Stimulated activated CD8-positive, alpha-beta memory T cell treated with anti-CD3 and anti-CD28 coated beads, Interleukin-4, amount 100 ng/mL, for 1 hour (primary cell): ENCODE measurements at places on chromosomes 2 and 18.

DNA sequence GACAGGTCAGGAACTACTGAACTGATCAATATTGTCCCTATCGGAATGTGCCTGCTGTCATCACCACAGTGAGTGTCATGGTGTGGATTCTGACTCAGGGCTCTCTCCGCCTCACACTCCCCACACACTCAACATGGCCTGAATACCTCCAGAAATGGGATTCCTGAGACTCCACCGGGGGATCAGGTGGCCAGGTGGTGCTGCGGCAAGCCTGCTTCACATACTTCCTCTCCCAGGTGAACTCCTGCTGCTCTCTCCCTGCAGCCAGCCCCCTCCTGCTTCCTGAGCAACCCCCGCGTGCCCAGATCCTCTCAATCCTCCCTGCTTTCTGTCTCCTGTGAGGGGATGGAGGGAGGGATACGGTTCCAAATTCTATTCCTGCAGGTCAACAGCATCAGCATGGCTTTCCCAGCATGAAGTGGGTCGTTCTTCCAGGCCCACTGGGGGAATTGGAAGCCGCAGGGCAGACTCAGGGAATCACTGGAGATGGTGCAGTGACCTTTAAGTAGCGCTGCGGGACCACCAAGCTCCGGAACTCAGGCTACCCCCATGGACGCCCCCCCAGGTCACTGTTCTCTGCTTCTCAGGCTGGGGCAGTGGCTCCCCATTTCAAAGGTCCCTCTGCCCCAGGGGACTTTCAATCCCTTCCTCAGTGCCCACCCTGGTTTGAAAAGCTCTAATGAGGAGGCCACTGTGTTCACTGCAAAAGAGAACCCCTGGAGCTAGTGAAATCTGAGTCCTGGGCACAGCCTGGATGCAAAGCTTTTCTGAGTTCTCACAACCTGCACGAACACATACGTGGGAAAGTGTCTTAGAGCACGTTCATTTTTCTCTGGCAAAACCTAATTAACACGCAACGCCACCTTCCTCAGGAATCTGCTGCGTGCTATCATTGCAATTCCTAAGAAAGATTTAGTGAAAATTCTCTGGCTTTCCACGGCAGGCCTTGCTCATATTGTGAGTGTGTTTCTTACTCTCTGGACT, 168.4 kb downstream of the ZFP36L2 start:
- DNase-seq = no peak

DNA sequence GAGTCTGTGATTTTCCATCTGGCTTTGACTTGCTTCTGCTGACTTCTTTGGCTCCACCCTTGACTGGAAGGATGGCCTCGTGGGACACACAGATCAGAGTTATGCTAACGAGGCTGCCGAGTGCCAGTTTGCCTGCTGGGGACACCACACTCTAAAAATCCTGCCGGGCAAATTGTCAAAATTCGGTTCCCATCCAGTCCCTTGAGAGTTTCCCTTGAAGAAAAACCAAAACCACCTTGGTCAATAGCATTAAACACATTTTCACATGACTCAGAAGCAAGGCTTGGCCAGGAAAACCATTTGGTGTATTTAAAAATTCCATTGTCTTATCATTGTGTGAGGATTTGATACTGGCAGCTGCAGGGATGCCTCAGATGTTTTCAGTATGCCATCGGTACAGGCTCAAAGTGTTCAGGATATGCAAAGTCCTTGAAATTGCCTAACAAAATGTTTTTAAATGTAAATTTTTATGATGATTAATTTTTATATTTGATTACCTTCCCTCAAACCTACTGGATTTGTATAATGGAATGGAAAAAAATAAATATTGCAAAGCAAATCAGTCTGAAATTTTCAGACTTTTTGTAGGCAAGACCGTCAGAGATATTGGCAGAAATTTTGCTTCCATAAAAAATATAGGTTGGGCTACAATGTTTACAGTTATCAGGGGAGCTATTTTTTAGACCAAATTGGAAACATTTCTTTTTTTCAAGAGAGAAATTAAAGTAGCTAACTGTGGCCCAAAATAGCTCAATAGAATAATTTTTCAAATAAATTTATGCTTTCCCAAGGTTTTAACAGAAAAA, 41.6 kb downstream of the KCNE4 start:
- DNase-seq = no peak

DNA sequence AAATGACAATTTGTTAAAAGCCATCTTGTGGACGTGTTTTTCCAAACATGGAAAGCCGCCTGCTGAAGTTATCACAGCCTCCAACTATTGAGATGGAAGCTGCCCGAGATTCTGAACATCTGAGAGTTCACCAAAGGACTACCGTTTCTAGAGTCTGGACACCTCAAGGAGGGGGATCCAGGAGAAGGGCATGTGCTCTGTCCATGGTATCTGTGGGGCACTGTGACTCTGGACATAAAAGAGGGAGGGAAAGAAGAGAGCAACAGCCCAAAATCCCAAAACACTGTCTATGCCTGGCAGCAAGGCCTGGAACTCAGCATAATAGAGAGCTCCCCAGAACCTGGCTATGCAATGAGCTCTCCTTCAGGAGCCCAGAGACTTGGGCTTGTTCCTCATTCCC, 319.9 kb downstream of the EN1 start:
- no peak for DNase-seq

DNA sequence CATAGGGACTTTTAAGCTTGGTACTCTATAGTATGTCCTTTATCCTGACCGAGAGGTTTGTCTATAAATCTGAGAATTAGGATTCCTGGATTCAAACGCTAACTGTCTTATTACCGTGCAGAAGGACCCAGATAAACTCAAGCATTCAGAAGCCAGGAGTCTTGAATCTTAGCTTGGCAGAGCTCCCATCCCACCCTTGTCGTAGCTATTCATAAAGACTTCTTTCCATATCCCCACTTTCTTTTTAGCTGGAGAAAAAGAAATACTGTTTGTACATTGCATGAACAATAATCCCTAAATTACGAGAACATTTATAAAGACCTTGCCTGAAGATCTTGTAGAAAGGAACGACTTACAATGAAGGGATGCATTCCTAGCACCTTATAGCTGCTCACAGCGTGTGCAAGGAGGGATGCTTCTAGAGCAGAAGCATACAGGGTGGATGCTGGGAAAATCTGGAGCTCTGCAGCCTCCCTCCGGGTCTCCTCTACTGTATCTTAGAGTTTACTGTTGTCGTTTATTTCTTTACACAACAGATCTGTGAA, 13.6 kb downstream of the EFR3B start:
- no peak for DNase-seq

GRCh38 chr18:78596794-78597345, 382.7 kb upstream of the SALL3 start:
- no peak for DNase-seq

GRCh38 chr2:13917958-13918357, 714.6 kb upstream of the LRATD1 start:
- no peak for DNase-seq

DNA sequence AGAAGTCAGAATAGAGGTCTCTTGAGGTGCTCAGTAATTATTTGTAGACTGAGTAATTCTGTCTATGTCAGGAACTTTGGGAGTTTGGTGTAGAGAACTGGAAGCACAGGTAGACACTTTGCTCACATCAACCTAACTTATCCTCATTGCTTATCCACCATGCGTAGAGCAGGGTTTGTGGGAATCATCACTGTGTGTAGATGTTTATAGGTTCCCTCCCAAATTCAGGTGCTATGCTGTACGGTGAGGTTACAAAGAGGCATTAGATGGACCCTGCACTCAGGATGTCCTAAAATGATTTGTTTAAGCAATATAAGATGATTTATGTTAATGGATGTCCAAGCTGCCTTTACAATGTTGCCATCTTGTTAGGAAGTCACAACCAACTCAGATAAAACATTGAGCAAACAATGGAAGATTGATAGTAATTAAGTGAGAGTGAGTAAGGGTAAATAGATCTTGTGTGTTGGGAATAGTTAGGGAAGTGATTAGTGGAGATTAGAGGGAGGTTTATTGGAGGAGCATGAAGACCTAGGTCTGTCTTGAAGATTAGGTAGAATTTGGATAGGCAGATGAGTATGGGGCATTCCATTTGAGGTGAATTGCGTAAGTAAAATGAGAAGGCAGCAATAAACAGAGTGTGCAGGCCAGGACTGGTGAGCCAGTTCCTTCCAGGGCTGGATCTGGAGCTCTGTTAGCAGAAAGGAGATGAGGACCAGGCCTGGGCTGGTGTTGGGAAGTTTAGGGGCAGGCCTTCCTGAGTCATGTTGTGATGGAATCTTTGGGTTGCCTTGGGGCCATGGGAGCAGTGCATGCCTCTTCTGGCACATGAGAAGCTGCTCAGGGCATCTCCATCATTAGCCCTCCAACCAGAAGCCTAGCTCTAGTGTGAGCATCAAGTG, 12.1 kb downstream of the EPAS1 start:
- no peak for DNase-seq

DNA sequence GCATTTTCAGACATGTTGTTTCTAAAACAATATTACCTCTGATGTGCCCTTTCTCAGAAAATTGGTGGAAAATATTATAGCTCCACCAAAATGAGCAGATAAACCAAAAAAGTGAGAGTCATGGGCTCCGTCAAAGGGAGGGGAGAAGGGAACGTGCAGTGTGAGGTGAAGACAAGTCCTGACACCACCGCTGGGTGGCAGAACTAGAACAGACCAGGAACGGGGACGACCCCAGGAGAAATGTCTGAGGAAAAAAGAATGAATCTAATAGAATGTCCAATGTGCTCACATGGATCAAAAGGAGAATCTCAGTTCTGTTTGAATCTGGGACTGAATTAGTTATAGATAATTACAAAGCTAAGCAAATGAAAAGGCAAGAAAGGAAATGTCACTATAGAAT, 22.6 kb upstream of the BCL2 start:
- no peak for DNase-seq

GRCh38 chr2:148646231-148646559, 1.6 kb downstream of the EPC2 start:
- no peak for DNase-seq

GRCh38 chr2:147553775-147554271, 291.0 kb upstream of the ACVR2A start:
- DNase-seq = no peak

DNA sequence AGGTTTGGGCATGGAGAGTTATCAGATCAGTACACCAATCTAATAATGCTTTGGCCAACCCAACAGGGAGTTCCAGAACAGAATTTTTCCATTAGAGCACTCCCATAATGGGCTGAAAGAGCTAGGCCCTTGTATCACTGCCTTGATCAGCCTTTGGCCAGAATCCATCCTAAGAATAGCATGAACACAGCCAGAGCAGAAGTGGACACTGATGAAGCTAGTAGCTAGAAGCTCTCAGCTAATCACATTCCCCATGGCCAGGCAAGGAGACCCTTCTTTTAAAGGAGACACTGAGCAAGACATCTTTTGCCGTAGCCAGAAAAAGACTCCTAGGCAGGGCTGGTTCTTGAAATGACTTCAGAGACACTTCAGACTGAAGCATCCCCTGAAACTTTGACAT, 236.0 kb downstream of the RAD51AP2 start:
- no peak for DNase-seq
